Stimulated activated CD4-positive, alpha-beta T cell treated with anti-CD3 and anti-CD28 coated beads, TNF-alpha, amount 100 ng/mL, for 1 hour (primary cell): ENCODE measurements at places on chromosomes 5 and 9.

DNA sequence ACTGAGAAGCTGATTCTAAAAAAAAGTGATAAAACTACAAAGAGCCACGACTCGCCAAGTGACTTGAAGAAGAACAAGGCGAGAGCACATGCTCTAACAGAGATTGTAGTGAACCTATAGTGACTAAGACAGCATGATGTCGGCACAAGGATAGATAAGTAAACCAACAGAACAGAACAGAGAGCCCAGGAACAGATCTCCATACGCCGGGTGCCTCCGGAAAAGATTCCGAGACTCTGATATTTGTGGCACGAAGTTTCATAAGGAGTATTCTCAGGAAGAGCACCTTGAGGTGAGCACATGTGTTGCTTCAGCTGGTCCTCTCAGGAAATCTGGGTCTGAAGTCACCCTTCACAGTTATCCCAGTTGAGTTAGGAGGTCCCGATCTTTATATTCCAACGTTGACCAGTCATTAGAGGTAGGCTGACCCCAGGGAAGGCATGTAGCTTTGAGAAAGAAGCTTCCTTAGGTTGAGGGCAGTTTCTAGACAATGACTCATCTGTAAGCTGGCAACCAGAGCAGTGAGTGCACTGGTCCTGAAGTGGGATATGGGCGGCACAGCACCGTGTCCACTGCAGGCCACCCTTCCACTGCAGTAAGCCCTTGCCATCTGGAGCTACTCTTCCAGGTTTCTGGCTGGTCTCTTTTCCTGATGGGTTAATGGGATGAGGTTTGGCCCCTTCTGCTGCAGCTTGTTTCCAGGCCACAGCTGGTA is 13.6 kb upstream of the CLK4 start:
- no peak for DNase-seq

GRCh38 chr9:27800159-27800558 is 226.9 kb upstream of the C9orf72 start:
- no peak for DNase-seq

GRCh38 chr9:70419556-70420440 is 5.3 kb upstream of the KLF9 start:
- DNase-seq, result peak; percentile 77

DNA sequence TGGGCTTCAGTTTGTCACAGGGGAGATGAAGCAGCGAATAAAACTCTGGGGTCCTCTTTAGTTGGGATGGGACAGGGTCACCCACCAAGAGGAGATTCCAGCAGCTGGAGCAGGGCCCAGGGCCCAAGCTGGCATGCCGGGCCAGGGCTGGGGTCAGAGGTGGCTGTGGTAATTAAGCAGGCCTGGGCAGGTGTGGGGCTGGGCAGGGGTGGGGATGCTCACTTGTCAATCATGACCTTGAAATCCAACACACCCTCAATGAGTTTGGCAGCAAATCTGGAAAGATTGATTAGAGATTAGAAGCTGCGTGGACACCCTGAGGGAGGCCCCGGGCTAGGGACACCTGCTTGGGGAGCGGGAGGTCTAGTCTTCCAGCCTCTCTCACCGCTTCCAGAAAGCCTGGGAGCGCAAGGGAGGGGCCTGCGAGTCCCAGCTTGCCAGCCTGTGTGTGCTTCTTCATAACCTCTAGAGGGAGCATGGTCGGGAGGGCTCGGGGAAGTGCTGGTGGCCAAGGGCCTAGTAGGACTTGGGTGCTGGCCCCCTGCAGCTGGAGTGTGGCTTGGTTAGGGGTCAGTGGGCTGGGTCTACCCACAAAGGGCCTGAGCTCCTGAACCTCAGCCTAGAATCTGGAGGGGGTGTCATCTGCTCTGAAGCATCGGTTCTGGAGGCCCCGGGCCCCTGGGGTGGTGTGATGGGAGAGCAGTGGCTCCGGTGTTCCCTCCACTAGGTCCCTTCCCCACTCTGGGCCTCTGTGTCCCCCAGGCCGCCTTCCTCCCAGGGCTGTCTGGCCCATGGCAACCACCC is 7.6 kb downstream of the CRAT start:
- no peak for DNase-seq

GRCh38 chr9:87270221-87270847 is 227.3 kb upstream of the DAPK1 start:
- DNase-seq, result no peak
